ENCODE measurements at places on chromosomes 7 and 10.

DNA sequence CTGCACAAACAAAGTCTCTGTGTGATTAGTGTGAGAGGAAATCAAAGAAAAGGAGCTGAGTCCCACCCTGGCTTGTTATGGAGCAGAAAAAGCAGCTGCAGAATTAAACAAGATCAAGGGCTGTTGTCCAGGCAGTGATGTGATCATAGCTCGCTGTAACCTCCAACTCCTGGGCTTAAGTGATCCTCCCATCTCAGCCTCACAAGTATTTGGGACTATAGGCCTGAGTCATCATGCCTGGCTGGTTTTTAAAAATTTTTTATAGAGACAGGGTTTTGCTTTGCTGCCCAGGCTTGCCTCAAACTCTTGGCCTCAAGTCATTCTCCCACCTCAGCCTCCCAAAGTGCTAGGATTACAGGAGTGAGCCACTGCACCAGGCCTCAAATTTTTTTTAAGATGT, 88.9 kb downstream of the IPMK start:
- H3K4me3 ChIP-seq: no peak overlapping the region
- no peaks in the 10 kb centered on the region for H3K36me3 ChIP-seq
- no peak for DNase-seq
- H3K27me3 ChIP-seq: no peaks in the 10 kb centered on the region

GRCh38 chr10:110641256-110641655, 2.9 kb upstream of the RBM20 start:
- peaks cover 17% of the 10 kb centered on the region for H3K4me1 ChIP-seq
- H3K27me3 ChIP-seq: peaks cover 21% of the 10 kb centered on the region
- no peaks in the 10 kb centered on the region for H3K36me3 ChIP-seq
- DNase-seq: no peak

- peak; percentile 97 for DNase-seq
- peaks cover 7% of the 10 kb centered on the region for H3K4me1 ChIP-seq
- peak overlapping the region; percentile 18 for H3K27ac ChIP-seq
- H3K27me3 ChIP-seq: no peaks in the 10 kb centered on the region
- H3K36me3 ChIP-seq: no peaks in the 10 kb centered on the region
These were observed 293.7 kb downstream of the FZD1 start for GRCh38 chr7:91557789-91558404.

DNA sequence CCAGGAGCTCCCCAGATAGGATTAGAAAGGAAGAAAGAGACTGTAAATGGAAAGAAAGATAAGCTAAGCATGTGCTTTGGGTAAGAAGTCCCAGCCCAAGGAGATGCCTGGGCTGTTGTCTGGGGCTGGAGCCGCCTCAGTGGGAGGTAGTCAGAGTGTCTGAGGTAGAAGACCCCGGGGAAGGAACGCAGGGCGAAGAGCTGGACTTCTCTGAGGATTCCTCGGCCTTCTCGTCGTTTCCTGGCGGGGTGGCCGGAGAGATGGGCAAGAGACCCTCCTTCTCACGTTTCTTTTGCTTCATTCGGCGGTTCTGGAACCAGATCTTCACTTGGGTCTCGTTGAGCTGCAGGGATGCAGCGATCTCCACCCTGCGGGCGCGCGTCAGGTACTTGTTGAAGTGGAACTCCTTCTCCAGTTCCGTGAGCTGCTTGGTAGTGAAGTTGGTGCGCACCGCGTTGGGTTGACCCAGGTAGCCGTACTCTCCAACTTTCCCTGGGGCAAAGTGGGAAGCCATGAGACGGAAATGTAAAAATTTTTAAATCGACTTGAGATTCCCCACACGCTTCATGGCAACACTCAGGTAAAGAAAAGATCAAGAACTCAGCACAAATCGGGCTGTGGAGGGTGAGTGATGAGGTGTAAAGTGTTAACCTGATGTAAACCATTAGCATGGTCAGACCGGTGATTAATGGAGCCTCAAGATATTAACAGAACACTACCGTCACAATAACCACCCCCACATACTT, 1.3 kb downstream of the HOXA1 start:
- no peak for DNase-seq
- H3K36me3 ChIP-seq: no peaks in the 10 kb centered on the region
- H3K4me3 ChIP-seq: no peak overlapping the region
- H3K4me1 ChIP-seq: peaks cover 11% of the 10 kb centered on the region
- no peak overlapping the region for H3K27ac ChIP-seq

DNA sequence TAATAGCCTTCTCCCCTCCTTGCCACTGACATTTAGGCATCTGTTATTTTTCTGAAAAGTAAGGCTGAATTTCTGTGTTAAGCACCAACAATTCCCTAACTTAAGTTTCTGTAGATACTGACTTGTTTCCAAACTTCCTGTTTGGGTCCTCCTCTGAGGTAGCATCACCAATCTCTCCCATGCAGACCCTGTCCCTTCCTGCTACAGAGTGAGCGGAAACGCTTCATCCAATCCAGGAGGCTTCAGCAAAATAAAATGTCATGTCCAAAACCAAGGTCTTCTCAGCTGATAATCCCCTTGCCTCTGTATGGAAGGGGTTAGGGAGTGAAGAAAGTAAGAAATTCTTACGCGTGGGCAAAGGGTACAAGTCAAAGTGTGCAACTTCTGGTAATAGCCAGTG, 29.9 kb downstream of the XPNPEP1 start:
- peaks cover 28% of the 10 kb centered on the region for H3K4me1 ChIP-seq
- no peak for DNase-seq
- H3K36me3 ChIP-seq: peaks cover 12% of the 10 kb centered on the region
- peak overlapping the region; percentile 40 for H3K27ac ChIP-seq
- H3K4me3 ChIP-seq: no peak overlapping the region

DNA sequence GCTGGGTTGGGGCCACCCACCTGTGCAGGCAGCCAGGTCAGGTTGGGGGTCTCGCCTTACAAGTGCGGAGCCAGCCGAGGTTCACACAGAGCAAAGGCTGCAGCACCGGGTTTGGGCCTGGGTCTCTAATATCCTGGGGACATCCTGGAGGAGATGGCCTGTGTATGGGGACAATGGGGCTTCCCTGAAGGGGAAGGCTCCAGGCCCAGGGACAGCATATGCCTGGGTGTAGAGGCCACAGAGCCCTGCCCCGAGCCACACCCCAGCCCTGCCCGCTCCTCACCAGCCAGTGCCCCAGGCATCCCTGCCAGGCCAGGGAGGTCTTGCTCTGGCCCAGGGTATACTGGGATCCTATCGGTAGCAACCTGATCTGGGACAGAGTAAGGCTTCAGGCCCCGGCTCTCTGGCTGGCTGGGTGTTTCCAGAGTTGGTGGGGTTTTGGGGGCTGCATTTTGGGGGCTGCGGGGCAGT, 9.1 kb downstream of the TTYH3 start:
- H3K27me3 ChIP-seq: no peaks in the 10 kb centered on the region
- no peak for DNase-seq
- H3K36me3 ChIP-seq: peaks cover 31% of the 10 kb centered on the region
- peak overlapping the region; percentile 94 for H3K27ac ChIP-seq
- peaks cover 50% of the 10 kb centered on the region for H3K4me1 ChIP-seq

DNA sequence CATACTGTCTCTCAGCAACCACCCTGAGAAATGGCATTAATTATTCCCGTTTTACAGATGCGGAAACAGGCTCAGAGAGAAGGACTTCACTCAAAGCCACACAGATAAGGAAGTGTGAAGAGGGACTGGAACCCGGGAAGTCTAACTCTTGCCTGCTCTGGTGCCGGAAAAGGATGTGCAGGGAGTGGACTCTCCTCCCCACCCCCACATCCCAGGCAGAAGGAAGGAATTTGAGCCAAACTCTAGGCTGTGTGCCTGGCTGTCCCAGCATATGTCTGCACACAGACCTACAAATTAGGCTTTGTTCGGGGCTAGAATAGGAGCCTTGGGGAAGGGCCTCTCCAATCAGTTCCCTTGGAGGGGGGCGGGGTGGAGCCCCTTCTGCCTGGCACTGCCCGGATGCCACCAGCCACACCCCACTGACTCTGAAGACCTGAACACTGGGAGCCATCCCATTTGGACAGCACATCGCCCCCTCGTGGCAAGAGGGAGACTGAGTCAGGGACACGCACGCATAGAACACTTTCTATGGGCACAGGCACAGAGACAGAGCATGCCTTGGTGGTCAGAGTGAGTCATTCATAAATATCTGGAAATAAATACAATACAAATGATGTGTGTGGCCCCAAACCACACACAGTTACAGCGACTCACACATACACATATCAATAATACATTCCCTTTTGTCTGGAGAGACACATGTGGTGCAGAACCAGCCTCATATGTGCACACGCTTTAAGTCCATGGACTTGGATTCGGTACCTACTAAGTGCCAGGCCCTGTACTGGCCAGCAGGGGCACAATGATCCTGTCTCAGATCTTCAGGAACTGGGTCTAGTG, 13.1 kb downstream of the LZTS2 start:
- H3K36me3 ChIP-seq: no peaks in the 10 kb centered on the region
- DNase-seq: peak; percentile 89
- H3K4me3 ChIP-seq: no peak overlapping the region
- peaks cover 9% of the 10 kb centered on the region for H3K27me3 ChIP-seq

DNA sequence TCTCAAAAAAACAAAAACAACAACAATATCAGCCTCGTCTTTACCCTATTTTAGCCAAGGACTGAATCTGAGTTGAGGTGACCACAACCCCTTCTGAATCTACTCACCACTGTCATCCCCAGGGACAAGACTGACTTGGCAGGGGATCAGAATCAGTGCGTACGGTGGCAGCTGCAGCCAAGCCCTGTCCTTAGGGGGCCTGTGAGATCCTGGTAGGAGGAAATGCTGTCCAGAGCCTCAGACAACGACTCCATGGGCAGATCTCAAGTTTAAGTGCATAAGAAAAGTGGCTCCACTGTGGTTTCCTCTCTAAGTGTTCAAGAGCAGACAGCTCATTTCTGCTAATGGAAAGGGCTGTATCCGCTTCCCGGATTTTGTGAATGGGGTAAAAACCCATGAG, 22.4 kb upstream of the CYTH3 start:
- H3K4me3 ChIP-seq: no peak overlapping the region
- H3K4me1 ChIP-seq: peaks cover 2% of the 10 kb centered on the region
- H3K27me3 ChIP-seq: no peaks in the 10 kb centered on the region
- H3K27ac ChIP-seq: no peak overlapping the region

DNA sequence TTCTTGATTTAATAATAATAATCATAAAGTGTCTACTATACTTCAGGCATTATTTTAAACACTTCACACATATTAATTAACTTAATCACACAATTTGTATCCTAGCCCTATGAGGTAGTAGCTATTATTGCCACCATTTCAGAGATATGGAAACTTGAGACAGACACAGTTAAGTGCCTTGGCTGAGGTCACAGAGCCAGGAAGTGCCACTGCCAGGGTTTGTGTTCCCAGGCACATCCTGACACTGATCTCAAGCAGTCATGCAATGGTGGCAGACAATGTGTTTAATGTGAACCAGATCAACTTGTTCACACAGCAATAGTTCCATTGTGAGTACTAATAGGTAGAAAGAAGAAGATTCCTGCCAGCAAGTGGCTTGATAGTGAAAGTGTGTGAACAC, 666.0 kb downstream of the SUGCT start:
- H3K36me3 ChIP-seq: no peaks in the 10 kb centered on the region
- DNase-seq: no peak
- no peak overlapping the region for H3K27ac ChIP-seq
- no peak overlapping the region for H3K4me3 ChIP-seq
- peaks cover 3% of the 10 kb centered on the region for H3K4me1 ChIP-seq

- no peak overlapping the region for H3K4me3 ChIP-seq
- no peak overlapping the region for H3K27ac ChIP-seq
- H3K4me1 ChIP-seq: peaks cover 3% of the 10 kb centered on the region
- no peak for DNase-seq
- no peaks in the 10 kb centered on the region for H3K36me3 ChIP-seq
- no peaks in the 10 kb centered on the region for H3K27me3 ChIP-seq
These were observed 82.7 kb upstream of the MACROH2A2 start for GRCh38 chr10:69969977-69970376.

- no peak overlapping the region for H3K4me3 ChIP-seq
- H3K27ac ChIP-seq: peak overlapping the region; percentile 58
- DNase-seq: no peak
- H3K27me3 ChIP-seq: no peaks in the 10 kb centered on the region
These were observed 1.5 kb upstream of the SEMA3A start for GRCh38 chr7:84196084-84196503.

- H3K4me3 ChIP-seq: no peak overlapping the region
These were observed 40.7 kb upstream of the DMBT1 start for GRCh38 chr10:122519873-122520272.

GRCh38 chr7:111763221-111763801, 201.0 kb upstream of the IMMP2L start:
- H3K4me1 ChIP-seq: no peaks in the 10 kb centered on the region
- no peaks in the 10 kb centered on the region for H3K27me3 ChIP-seq
- DNase-seq: peak; percentile 62
- H3K36me3 ChIP-seq: peaks cover 6% of the 10 kb centered on the region
- no peak overlapping the region for H3K27ac ChIP-seq
- no peak overlapping the region for H3K4me3 ChIP-seq

- no peaks in the 10 kb centered on the region for H3K27me3 ChIP-seq
- no peak for DNase-seq
- H3K4me1 ChIP-seq: no peaks in the 10 kb centered on the region
- H3K27ac ChIP-seq: no peak overlapping the region
- no peaks in the 10 kb centered on the region for H3K36me3 ChIP-seq
- no peak overlapping the region for H3K4me3 ChIP-seq
These were observed 109.7 kb upstream of the NAMPT start for GRCh38 chr7:106394526-106394925.

GRCh38 chr7:75806560-75807307, 6.9 kb downstream of the CCL24 start:
- DNase-seq: no peak
- no peaks in the 10 kb centered on the region for H3K27me3 ChIP-seq
- no peaks in the 10 kb centered on the region for H3K4me1 ChIP-seq
- no peaks in the 10 kb centered on the region for H3K36me3 ChIP-seq

GRCh38 chr7:146902728-146903127, 786.1 kb downstream of the CNTNAP2 start:
- H3K27me3 ChIP-seq: no peaks in the 10 kb centered on the region
- no peaks in the 10 kb centered on the region for H3K4me1 ChIP-seq
- no peaks in the 10 kb centered on the region for H3K36me3 ChIP-seq
- no peak overlapping the region for H3K27ac ChIP-seq
- H3K4me3 ChIP-seq: no peak overlapping the region

All from trophoblast cell (in vitro differentiated cells and primary cell).